ENCODE measurements at places on chromosomes 4 and X.

- no peak for DNase-seq
Measured at GRCh38 chr4:139599594-139600374, 43.8 kb upstream of the SETD7 start.

DNA sequence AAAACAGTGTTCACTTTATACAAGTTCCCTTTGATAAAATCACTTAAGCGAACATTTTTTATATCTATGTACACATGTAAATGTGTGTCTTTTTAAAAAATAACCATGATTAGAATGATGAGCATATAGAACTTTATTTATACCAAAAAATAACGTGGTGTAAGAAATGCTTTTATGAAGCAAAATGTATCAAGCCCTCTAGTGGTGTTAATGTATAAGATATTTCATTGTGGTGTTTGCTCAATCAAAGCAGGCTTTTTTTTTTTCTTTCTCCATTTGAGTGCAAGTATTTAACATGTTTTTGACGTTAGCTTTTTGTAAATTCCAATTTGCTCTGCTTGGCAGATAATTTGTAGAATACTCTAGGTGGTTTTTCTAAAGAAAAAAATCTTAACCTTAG, 2092.4 kb upstream of the TENM3 start:
- DNase-seq = no peak

- DNase-seq = no peak
Measured at GRCh38 chr4:146638786-146639505, at the start of gene POU4F2. Gene POU4F2, plus strand, starts transcription at chr4:146638893. Its CDS starts 248 bp downstream, at chr4:146639141.

- DNase-seq = no peak
Measured at GRCh38 chrX:134624046-134624430, 34.2 kb downstream of the PLAC1 start.

DNA sequence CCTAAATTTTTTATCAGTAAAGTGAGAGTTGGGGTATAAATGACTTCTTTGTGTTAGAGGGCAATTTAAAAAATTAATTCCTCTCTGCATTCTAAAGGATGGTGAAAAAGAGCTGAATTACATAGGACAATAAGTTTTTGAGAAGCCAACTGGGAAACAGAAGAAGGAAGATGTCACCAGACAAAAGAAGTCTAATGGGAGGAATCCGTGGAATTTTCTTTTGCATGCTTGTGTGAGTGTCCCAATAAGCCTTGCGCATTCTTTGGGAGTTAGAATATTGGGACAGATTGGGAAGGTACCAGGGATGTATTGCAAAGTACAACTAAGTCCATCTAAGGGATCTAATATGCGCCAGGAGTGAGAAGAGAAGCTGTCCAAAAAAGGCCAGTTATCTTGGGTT, 35.1 kb upstream of the NR3C2 start:
- DNase-seq = no peak

- DNase-seq = no peak
Measured at GRCh38 chr4:125741825-125742452, 427.2 kb downstream of the FAT4 start.

DNA sequence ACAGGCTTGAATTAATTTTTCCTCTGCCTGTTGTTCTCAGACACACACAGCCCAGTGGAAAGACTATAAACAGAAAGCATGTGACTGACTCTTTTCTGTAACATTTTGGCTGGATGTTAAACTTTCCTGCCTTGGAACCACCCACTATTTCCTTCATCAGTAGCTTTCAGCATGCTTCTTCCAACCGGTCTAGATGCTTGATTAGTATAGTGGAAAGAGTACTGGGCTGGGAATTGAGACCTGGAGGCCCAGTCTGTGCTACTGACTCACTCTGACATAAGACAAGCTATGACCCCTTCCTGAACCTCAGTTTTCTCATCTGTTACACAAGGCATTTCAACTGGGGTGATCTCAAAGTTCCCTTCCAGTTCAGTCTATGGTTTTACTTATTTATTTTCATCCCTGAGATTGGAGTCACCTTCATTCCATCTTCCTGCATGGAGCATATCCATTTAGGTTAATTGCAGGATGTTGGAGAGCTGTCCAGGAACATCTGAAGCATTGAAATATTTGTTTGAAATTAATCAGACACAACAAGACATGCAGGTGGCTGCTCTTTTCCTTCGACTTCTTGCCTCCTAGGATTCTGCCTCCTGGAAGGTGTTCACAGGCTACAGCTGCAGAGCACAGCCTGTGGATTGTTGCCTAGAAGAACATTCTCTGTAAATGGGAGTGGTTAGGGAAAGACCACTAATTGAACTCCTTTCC, 173.4 kb downstream of the RTL9 start:
- DNase-seq = no peak

DNA sequence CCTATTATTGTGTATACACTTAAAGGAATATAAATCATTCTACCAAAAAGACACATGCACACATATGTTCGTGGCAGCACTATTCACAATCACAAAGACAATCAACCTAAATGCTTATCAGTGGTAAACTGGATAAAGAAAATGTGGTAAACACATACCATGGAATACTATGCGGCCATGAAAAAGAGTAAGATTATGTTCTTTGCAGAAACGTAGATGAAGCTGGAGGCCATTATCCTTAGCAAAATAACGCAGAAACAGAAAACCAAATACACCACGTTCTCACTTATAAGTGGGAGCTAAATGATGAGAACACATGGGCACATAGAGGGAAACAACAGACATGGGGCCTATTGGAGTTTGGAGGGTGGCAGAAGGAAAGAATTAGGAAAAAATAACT, 593.2 kb downstream of the DMD start:
- no peak for DNase-seq

DNA sequence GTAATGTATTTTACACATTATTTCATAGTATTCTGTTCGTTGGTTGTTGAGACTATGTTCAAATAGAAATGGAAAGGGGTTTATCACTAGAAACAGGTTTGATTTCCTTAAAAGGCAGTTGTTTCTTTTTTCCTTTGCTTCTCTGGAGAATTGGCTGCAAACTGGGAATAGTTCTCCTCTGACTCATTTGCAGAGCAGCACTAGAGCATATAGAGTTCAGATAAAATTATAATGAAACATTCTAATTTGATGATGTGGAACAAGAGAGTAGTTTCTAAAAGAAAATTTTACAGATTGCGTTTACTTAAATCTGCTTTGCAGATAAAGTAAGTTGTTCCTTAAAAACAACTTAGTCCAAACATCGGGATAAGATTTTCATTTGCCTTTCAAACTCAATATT, 29.7 kb downstream of the SYNPO2 start:
- no peak for DNase-seq

DNA sequence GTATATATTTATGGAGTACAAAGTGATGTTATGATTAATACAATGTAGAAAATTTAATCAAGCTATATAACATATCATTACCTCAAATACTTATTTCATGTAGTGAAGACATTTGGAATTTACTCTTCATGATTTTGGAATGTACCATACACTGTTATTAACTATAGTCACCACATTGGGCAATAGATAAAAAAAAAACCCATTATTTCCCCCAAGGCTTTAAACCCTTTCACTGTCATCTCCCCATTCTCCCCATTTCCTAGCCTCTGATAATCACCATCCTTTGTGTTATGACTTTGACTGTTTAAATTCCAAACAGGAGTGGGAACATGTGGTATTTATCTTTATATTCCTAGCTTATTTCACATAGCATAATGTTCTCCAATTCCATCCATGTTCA, 2189.1 kb upstream of the AGA start:
- no peak for DNase-seq

DNA sequence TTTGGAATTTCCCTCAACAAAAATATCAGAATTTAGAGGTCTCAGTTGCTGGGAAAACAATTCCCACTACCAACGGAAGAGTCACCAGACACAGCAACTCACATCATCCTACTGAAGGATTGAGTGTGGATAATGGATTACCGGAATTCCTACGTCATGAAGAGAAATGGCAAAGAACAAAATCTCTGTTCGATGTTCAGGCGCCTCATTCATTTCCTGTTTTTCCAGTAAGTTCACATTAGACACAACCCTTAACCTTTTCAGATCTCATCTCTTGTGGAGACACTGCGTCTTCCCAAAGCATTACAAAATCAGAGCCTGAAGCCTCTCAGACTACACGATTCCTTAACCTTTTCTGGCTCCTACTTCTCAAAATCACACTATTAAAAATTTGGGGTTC, 58.5 kb upstream of the CPEB2 start:
- DNase-seq = no peak

Measured in effector memory CD4-positive, alpha-beta T cell (primary cell).